Activated naive CD4-positive, alpha-beta T cell treated with anti-CD3 and anti-CD28 coated beads, Interleukin-2, amount 10 ng/mL, durations not matched to agents 7 days and 5 days (primary cell): ENCODE measurements at places on chromosomes 12 and 14.

- DNase-seq, result no peak
Measured at GRCh38 chr12:800401-800800, 48.0 kb downstream of the WNK1 start.

DNA sequence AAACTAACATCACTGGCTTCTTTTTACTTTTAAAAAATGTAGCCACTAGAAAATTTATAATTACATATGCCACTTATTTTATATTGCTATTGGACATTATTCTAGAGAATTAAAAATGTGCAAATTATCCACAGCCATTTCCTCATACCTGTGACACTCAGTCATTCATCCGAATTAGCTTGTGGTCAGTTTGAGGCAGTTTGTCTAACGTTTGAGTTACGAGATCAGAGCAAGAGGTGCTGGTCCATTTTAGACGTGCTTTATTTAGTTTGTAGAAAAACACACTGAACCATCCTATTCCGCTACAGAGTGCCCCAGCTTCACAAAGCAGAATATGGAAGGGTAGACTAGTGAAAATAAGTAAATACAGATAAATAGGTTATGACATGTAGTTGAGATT is 513.0 kb downstream of the NRXN3 start:
- DNase-seq, result no peak

GRCh38 chr12:131552492-131552863 is 158.4 kb upstream of the SFSWAP start:
- no peak for DNase-seq

DNA sequence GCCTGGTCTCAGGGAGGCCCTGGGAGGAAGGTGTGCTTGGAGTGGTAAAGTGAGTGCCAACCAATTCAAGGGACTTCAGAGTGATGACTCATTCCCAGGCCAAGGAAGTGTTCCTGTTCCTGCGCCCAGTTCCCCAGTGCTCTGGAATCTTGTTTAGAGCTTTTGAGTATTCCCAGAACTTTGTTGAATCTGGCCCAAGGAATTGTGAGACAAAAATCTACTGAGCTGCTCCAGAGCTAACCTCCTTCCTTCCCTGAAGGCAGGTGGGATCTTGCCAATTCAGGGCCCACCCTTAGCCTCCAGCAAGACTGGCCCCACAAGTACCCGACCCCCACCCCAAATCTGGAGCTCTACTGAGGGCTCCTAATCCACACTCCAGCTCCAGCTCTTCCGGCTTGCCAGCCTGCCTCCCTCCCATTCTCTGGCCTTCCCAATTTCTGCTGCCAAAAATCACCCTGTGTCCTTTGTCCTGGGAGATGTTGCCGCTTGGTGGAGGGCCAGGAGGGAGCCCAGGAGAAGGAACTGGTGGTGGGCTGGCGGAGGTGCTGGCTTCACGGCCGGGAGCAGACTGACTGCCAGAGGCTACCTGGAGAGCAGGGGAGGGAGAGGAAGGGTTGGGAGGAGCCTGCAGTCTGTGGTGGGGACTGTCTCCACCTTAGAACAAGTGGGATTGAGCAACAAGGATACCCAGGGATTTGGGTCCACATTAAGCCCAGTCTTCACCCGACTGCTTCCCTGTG is 2.0 kb upstream of the ATN1 start:
- DNase-seq, result no peak

GRCh38 chr14:67319142-67319541 is 40.5 kb downstream of the ATP6V1D start:
- no peak for DNase-seq

DNA sequence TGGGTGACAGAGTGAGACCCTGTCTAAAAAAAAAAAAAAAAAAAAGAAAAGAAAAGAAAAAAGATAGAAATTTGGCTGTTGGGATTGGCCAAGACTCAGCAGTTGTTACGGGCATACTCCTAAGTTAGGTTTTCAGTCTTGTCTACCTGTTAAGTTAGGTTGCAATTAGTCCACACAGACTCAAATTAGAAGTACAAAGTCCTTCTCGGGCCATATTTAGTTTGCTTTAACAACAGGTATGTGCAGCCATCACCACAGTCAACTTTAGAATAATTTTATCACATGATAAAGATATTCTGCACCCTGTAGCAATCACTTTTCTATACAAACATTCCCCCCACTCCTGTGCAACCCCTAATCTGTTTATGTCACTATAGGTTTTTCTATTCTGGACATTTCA is 85.2 kb downstream of the WNK1 start:
- no peak for DNase-seq

GRCh38 chr14:54487771-54488170 is 1.0 kb downstream of the GMFB start:
- DNase-seq, result no peak

DNA sequence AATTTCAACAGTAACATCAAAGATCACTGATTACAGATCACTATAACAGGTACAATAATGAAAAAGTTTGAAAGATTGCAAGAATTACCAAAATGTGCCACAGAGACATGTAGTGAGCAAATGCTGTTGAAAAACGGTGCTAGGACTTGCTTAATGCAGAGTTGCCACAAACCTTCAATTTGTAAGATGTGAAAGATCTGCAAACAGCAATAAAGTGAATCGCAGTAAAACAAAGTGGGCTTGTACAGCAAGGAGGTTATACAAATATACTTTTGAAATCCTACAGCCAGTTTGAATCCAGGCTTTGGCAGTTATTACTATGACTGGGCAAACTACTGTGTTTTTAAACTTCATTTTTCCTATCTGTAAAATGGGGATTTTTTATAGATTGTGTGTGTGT is 1.0 kb upstream of the PLEKHA5 start:
- DNase-seq, result no peak

- no peak for DNase-seq
Measured at GRCh38 chr12:59886131-59886733, 290.4 kb downstream of the SLC16A7 start.

DNA sequence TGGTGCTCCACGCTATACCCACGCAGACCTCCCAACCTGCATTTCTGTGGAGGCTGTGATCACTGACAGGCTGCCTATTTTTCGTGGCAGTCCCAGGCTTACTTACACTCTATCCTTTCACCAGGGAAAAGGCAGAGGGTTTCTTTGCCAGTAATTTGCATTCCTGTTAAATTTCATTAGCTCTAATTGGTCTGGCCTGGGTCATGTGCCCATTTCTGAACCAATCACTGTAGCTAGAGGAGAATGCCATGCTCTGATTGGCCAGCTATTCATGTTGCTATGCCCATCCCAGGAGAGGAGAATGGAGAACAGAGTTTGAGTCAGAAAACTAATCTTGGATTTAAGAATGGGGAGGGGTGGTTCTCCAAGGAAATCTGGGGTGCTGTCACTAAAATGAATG is 43.2 kb upstream of the TUNAR start:
- DNase-seq, result no peak

DNA sequence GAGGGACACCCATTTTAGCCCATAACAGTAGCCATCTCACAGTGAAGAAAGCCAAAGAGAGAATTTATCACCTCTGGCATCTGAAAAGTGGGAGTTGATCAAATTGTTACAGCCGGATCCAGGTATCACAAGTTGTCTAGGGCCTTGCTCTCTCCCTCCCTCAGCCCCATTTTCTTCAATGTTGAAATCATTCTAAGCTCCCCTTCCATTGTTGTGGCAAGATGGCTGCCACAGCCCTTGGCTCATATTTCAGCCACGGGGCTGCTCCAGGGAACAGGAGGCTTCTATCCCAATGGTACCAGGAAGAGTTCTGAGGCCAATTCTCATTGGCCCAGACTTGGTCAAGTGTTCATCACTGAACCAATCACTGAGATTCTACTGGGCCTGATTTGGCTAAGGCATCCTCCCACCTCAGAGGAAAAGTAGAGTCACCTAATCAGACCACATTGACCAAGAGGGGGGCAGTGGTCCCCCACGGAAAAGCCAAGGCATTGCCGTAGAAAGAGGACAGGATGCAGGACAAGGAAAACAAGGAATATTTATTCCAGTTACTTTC is 106.2 kb downstream of the GPATCH2L start:
- no peak for DNase-seq

GRCh38 chr12:45368841-45369489 is 153.1 kb downstream of the ANO6 start:
- DNase-seq, result no peak

- peak; percentile 76 for DNase-seq
Measured at GRCh38 chr12:52691076-52691840, 11.1 kb upstream of the KRT1 start.

DNA sequence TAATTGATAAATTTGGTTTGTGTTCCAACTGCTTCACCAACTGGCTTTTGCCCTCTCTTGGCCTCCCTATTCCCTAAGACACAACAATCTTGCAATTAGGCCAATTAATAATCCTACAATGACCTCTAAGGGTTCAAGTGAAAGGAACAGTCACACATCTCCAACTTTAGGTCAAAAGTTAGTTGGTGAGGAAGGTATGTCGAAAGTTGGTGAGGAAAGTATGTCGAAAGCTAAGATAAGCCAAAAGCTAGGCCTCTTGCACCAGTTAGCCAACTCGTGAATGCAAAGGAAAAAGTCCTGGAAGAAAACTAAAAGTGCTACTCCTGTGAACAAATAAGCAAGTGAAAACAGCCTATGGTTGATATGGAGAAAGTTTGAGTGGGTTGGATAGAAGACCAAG is 32.6 kb downstream of the EGLN3 start:
- DNase-seq, result no peak

DNA sequence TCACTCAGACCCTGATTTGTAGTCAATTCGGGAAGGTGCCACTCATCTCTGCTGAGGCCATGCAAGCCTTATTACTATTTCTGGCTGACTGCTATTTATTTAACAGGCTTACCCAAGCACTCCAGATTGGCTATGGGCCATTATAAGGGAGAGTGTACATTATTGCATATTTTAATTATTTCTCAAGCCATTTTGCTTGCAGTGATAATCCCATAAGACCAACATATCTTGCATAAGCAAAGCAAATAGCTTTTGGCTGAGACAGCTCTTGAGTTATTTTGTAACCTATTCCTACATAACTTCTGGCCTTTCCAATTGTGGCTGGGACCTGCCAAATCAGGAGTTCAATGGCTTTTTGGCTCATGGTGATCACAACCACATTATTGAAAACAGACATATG is 509.6 kb upstream of the USP15 start:
- no peak for DNase-seq

DNA sequence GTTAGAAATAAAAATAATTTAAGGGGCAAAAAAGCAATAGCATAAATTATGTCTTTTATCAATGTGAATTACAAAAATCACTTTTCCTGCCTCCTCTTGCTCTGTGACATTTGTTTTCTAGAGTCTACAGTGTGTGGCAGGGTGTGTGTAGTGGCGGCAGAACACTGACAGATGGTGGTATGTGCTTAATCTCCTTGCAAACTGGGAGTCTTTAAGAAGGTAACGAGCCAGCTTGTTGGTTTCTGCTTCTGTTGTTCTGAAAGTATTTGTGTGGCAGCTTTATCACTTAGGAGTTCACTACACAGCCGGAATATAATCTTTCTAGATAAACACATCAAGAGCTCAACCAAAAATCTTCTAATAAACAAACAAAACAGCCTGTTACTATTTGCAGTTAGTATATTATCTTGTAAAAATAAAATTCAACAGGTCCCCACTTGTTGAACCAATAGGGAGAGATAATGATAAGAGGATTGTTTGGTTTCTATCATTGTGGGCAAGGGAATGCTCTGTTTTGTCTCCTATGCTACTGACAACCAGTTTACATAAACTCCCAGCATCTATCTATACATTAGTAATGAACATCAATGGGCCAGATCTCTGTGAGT is 13.0 kb downstream of the CDKL1 start:
- DNase-seq, result no peak

DNA sequence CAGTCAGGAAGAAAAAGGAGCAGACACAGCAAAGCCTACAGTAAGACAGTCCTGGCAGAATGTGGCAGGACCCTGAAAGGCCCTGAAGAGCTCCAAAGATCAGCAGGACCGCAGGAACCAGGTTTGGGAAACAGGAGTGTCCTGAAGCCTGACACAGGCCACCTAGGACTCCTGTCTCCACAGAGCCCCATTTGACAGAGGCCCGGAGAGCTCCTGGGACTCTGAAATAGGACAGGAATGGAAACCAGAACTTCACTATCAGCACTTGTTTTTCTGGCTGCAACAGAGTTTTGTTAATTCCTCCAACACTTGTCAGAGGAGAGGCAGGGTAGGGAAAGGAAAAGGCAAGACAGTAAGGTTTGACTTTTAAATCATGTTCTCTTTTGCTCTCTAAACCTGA is 12.9 kb downstream of the STXBP6 start:
- DNase-seq, result no peak

- DNase-seq, result no peak
Measured at GRCh38 chr12:42588524-42589464, 752 bp downstream of the PRICKLE1 start.

DNA sequence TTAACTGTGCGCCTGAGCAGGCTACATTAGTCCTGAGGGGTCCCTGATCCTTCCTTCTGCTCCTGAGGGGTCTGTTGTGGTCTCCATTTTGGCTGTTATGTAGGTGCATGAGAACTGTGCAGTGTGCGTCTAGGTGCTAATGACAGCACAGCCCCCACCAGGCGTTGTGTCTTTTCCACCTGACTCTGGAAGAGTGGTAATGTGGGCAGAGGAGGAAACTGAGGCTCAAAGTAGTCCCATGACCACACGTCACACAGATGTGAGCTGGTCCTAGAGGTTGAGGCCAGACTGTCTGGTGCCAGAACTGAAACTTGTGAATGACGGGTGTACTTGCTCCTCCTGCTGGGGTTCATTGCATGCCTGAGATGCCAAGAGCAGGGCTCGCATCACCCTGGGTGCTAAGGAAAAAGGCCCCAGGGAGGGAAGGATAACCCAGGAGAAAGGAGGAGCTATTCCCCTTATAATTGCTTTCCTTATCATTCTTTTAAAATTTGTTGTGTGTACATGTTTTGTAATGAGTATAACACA is 111.8 kb downstream of the SLC25A47 start:
- DNase-seq, result no peak

GRCh38 chr14:96136371-96137005 is 68.2 kb upstream of the BDKRB2 start:
- DNase-seq, result no peak

DNA sequence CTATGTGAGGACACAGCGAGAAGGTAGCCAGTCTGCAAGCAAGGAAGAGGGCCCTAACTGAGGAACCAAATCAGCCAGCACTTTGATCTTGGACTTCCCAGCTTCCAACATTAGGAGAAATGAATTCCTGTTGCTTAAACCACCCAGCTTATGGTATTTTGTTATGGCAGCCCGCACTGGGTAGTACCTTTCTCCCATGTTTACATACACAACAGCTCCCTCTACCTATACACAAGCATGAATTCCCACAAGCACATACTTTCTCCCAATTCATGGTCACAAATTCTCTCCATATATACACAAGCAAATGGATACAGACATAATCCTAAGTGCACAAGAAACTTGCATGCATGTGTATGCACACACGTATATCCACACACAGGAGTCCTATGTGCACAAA is 7.4 kb downstream of the ITGB7 start:
- no peak for DNase-seq

GRCh38 chr12:28110329-28110728 is 79.9 kb upstream of the CCDC91 start:
- no peak for DNase-seq
